Progenitor cell of endocrine pancreas (in vitro differentiated cells): ENCODE measurements at places on chromosomes 1 and 21. TPM values are rescaled to one million over a fixed set of nuclear protein-coding genes. Genes with fewer than 3 reads are reported as not detected.

GRCh38 chr1:234777856-234778220 is 167.9 kb upstream of the IRF2BP2 start:
- no peak for DNase-seq

DNA sequence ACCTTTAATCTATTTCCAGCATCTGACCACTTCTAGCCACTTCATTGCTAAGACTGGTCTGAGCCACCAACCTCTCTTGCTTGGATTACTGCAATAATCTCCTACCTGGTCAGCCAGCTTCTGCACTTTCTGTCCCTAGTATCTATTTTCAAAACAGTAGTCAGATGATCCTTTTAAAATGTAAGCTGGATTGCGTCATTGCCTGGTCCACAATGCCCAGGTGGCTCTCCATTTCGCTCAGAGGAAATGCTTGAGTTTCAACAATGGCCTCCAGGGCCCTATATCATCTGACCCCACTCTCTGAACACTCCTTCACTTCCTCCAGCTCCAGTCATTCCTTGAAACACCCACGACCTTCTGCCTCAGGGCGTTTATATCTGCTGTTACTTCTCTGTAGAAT is 2.3 kb downstream of the FYB2 start:
- DNase-seq: no peak

GRCh38 chr1:33001282-33001681 is 35.4 kb downstream of the AK2 start:
- DNase-seq: no peak

DNA sequence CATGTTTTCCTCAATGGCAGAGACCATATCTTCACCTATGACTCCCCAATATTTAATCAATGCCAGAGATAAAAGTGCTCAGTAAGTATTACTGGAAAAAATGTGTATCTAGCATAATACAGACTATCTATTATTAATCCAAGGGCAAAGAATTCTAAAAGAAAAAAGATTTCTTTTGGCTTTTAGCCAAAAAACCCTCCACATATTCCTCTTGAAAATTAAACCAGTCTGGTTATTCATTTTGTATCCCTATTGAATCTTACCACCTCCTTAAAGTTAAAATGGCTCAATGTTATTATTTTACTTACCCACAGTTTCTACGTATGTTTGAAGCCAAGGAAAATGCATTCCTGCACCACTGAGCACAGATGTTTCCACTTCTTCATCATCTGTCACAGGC is 1.6 kb downstream of the TAF1A start:
- DNase-seq: no peak

DNA sequence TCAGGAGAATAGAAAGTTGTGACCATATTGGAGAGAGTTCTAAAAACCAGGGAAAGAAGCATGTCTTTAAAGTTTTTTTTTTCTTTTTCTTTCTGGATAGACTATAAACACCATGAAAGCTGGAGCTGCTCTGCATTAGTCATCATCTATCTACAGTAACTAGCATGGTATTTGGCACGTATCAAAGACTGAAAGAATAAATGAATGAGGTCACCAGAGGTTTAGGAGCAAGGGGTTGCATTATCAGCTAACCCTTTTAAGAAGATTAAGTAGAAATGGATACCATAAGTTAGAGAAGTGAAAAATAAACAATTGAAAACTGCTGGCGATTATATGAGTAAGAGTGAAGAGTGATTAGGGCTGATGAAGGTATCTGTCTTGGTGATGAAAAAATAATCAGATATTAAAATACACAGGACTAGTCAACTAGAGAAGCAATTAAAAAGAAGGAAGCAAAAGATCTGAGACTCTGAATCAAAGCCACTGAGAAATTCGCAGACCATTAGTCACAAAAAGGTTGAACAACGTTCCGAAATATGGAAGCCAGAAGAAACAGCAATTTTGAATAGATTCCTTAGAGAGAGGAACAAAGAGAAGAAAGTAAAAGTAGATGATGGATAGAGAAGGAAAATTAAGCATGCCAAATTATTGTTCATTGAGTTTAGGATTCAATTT is 536.4 kb downstream of the DPYD start:
- no peak for DNase-seq

DNA sequence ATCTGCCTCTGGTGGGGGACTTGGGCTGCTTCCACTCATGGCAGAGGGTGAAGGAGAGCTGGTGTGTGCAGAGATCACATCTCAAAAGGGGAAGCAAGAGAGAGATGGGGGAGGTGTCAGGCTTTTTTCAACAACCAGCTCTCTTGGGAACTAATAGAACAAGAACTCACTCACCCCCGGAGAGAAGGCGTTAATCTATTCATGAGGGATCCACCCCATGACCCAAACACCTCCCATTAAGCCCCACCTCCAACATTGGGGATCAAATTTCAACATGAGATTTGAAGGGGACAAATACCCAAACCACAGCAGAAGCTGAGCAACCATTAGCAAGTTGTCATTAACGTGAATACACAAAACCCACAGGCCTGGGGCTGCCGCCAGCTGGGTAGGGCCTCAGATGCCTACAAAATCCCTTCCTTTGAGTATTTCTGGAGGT is 12.0 kb upstream of the VWA5B1 start:
- DNase-seq: no peak

Gene CD244
- total RNA-seq: not detected in 2 replicates

Gene TRNP1
- 48.8 and 49.3 TPM in 2 replicates for total RNA-seq

Gene PTGER3
- 3.0 and 3.1 TPM in 2 replicates for total RNA-seq

Gene ZRANB2
- total RNA-seq: 106 and 115 TPM in 2 replicates

Gene OPRD1
- 0.67 and 0.71 TPM in 2 replicates for total RNA-seq

Gene GJB5
- not detected in 2 replicates for total RNA-seq
